Endodermal cell (in vitro differentiated cells): ENCODE measurements at places on chromosomes 5 and 9.
A peak's percentile ranks its signal among the peaks of the same experiment; 100 is the strongest.

DNA sequence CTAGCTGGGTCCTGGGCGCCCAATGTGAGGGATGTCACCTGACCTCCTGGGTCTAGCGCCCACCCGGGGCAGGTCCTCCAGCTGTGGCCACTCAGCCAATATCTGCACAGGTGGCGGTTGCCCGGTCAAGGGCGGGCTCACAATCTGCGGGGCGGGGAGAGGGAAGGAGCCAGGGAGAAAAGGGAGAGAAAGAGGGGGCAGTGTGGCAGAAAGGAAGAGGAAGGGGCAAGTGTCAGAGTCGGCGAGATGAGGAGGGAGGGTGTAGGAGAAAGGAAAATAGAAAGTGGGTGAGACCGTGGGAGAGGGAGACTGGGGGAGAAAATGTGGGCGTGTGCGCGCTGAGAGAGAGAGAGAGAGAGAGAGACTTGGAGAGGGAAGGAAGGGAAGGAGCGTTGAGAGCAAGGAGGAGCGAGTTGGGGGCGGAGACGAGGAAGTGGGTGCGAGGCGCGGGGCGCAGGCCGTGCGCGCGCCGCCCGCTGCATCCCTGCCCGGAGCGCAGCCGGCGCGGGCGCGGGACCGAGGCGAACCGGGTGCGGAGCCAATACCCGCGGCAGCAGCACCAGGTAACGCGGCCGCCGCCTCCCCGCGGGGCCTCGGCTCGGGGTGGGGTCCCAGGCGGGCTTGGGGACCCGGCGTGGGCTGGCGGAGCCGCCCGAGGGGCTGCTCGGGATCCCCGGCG, at the start of gene HRH2:
HRH2 (plus strand) TSS at position 479 of the 679 bp plus-strand sequence. CDS start 25,163 bp downstream, outside the sequence.
- H3K36me3 ChIP-seq, result no peaks in the 10 kb centered on the region
- H3K27ac ChIP-seq, result no peak within 1 kb of the TSS
- peak within 1 kb of the TSS; percentile 89 for H3K4me3 ChIP-seq
- peaks cover 31% of the 10 kb centered on the region for H3K27me3 ChIP-seq

- no peak overlapping the region for H3K4me3 ChIP-seq
- no peaks in the 10 kb centered on the region for H3K27me3 ChIP-seq
- peaks cover 2% of the 10 kb centered on the region for H3K4me1 ChIP-seq
- no peak overlapping the region for H3K27ac ChIP-seq
These were observed 282.1 kb downstream of the NFIB start for GRCh38 chr9:14031810-14032209.

DNA sequence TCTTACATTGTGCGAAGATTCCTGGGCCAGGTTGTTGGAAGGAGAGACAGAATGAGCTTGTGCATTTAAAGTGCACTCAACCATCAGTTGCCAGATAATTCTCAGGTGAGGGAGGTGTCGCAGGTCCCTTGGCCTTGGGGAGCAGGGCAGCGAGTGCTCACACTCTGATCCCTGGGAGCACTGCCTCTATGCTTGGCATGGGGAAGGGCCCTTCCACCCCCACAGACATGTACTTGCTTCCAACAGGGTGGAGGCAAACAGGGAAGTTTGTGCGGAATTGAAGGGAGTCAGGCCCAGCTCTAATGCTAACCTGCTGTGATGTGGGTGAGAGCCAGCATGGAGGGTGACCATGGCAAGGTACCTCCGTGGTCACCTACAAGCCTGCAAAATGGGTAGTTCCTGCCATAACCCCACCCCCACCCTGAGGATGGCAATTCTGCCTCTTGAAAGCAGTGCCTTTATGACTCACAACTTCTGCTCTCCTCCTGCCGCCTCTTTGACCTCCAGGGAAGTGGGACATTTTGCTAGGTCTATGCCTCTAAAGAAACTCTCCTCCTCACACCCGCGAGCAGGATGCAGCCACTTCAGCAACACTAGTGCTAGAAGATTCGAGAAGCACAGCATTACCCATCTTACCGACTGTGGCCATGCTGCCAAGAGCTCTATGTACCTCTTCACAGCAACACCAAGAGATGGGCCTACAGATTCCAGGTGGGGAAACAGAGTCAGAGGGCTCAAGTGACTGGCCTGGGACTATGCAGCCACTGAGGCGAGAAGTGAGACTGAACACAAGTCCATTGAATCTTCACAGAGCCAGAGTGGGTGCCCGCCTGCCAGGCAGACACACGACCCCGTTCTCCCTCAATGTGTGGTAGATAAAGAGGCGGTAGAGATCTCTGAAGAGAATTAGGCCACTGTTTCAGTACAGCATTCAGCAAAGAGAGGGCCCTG, 22.1 kb upstream of the SLC25A51 start:
- DNase-seq, result no peak
- H3K27me3 ChIP-seq, result no peaks in the 10 kb centered on the region
- no peak overlapping the region for H3K27ac ChIP-seq

- H3K36me3 ChIP-seq, result no peaks in the 10 kb centered on the region
- no peak overlapping the region for H3K27ac ChIP-seq
- peak; percentile 83 for DNase-seq
- H3K4me3 ChIP-seq, result no peak overlapping the region
- peaks cover 3% of the 10 kb centered on the region for H3K4me1 ChIP-seq
These were observed 38.3 kb downstream of the SLC1A3 start for GRCh38 chr5:36644727-36645126.

GRCh38 chr9:37508135-37508833, 22.5 kb downstream of the POLR1E start:
- H3K27me3 ChIP-seq, result no peaks in the 10 kb centered on the region
- H3K4me3 ChIP-seq, result no peak overlapping the region
- no peaks in the 10 kb centered on the region for H3K4me1 ChIP-seq
- H3K27ac ChIP-seq, result no peak overlapping the region
- peaks cover 26% of the 10 kb centered on the region for H3K36me3 ChIP-seq

DNA sequence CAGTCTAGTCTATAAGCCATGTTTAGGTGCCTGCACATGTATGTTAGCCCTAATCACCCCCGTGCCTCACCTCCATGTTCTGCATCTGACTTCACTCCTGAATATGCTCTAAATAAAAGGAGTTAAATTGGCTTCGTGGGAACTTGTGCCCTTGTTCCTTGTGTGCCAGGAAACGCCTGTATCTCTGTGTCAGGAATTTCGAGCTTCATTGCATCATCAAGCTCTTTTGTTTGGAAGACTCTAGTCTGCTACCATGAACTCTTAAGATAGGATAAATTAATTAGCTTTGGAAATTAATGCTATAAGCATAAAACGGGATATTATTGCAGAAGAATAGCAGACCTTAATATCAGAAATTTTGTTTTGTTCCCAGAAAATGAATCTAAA, 99.2 kb downstream of the ADCY2 start:
- H3K27me3 ChIP-seq, result no peaks in the 10 kb centered on the region
- no peak overlapping the region for H3K27ac ChIP-seq
- peak; percentile 31 for DNase-seq
- H3K36me3 ChIP-seq, result no peaks in the 10 kb centered on the region
- H3K4me1 ChIP-seq, result no peaks in the 10 kb centered on the region

DNA sequence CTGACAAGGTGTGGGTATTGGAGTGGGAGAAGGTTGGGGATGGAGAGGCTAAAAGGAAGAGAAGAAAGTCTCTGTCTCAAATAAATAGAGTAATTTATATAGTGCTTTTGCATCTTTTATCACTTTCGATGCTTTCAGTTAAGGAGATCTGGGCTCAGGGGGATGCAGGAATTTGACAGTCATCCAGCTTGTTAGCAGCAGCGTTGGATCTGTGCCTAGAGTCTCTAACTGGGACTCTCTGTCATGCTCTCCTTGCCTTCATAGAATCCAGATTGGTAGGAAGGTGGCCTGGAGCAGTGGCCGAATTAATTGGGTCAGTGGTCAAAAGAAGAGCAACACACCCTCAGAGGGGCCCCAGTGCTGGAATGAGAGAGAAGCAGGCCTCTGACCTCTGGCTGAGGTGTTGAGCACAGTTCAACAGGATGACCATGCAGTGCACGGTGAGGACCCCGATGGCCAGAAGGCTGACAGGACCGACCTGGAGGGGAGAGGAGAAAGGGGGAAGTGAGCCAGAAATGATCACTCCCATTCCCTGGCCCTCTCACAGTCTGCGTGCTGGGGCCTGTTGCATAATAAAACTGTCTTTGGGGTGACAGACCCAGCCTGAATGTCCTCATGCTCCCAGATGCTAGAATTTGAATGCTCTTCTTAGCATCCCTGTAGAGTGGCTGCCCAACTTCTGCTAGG, 7.6 kb downstream of the SLC36A3 start:
- no peak for DNase-seq
- no peaks in the 10 kb centered on the region for H3K4me1 ChIP-seq
- no peaks in the 10 kb centered on the region for H3K27me3 ChIP-seq
- no peaks in the 10 kb centered on the region for H3K36me3 ChIP-seq
- H3K4me3 ChIP-seq, result no peak overlapping the region

DNA sequence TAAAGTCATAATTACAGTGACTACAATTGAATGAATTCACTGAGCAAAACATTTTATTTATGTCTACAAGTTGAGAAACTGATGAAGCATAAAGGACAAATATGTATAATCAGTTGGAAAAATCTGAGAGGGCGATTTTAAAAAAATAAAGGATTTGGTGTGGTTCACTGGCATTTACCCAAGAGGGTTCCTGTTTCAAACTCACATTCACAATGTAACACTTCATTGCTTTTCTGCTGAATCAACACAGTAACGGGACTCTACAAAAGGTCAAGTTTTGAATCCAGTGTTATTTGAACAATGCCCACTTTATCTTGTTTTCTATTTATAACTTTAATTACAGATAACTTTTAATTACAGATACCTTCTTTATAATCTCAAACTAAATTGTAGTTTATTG, 138.6 kb downstream of the NUDT12 start:
- no peak overlapping the region for H3K27ac ChIP-seq
- no peak overlapping the region for H3K4me3 ChIP-seq
- DNase-seq, result no peak
- H3K4me1 ChIP-seq, result no peaks in the 10 kb centered on the region
- H3K27me3 ChIP-seq, result no peaks in the 10 kb centered on the region

DNA sequence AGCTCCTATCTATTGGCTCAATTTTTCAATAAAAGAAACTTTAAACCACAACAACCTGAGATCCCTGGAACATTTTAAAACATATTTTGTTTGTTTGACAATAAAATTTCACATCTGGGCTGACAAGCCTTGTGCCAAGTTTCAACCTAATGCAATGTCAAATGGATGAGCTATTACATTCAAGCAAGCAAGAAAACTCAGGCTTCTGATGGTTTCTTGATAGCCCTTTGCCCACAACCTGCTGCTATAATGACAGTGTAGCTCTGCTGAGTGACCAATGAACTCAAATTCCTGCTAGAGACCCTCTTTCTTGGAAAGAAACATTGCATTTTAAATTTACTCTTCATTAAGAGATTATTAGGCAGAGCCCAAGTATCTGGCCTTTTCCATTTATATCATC, 472.9 kb downstream of the ARHGEF28 start:
- no peaks in the 10 kb centered on the region for H3K4me1 ChIP-seq
- DNase-seq, result no peak
- H3K4me3 ChIP-seq, result no peak overlapping the region
- H3K27me3 ChIP-seq, result no peaks in the 10 kb centered on the region
- no peaks in the 10 kb centered on the region for H3K36me3 ChIP-seq
- no peak overlapping the region for H3K27ac ChIP-seq

DNA sequence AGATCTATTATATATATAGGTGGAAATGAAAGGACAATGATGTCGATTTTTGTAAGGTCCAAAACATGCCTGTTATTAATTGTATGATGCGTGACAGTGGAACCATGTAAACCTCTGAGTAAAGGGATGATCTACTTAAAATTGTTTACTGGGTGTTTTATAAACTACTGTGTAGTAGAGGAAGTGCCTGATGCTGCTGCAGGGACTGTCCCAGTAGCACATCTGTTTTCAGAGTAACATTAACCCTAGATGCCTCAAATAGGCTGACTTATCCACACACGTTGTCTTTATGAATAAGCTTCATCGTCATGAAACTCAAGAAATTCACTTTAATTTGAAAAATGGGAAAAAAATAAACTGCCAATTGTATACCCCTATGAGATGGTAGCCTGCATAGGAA, 1.7 kb downstream of the CAMK4 start:
- no peak overlapping the region for H3K4me3 ChIP-seq
- H3K27me3 ChIP-seq, result peaks cover 36% of the 10 kb centered on the region
- no peak overlapping the region for H3K27ac ChIP-seq
- no peaks in the 10 kb centered on the region for H3K4me1 ChIP-seq

GRCh38 chr9:100602342-100602801, 24.5 kb downstream of the CAVIN4 start:
- DNase-seq, result peak; percentile 86
- H3K27me3 ChIP-seq, result no peaks in the 10 kb centered on the region
- no peaks in the 10 kb centered on the region for H3K4me1 ChIP-seq

GRCh38 chr9:119003882-119004617, 365.2 kb downstream of the BRINP1 start:
- H3K4me3 ChIP-seq, result no peak overlapping the region
- DNase-seq, result no peak
- H3K4me1 ChIP-seq, result peaks cover 4% of the 10 kb centered on the region

- no peaks in the 10 kb centered on the region for H3K27me3 ChIP-seq
- no peak for DNase-seq
- no peak overlapping the region for H3K4me3 ChIP-seq
- H3K27ac ChIP-seq, result no peak overlapping the region
These were observed 15.7 kb downstream of the VCP start for GRCh38 chr9:35056571-35057270.

- H3K4me1 ChIP-seq, result no peaks in the 10 kb centered on the region
- H3K36me3 ChIP-seq, result peaks cover 3% of the 10 kb centered on the region
- H3K27me3 ChIP-seq, result no peaks in the 10 kb centered on the region
- no peak overlapping the region for H3K27ac ChIP-seq
These were observed 66.6 kb downstream of the SHOC1 start for GRCh38 chr9:111728143-111728542.

GRCh38 chr5:65100911-65101631, 332.3 kb downstream of the CWC27 start:
- H3K4me3 ChIP-seq, result peak overlapping the region; percentile 3
- no peaks in the 10 kb centered on the region for H3K27me3 ChIP-seq
- no peak overlapping the region for H3K27ac ChIP-seq
- DNase-seq, result peak; percentile 92
- H3K4me1 ChIP-seq, result peaks cover 17% of the 10 kb centered on the region
- H3K36me3 ChIP-seq, result no peaks in the 10 kb centered on the region

GRCh38 chr5:149809931-149810691, 80.0 kb downstream of the PPARGC1B start:
- no peak overlapping the region for H3K4me3 ChIP-seq
- H3K27ac ChIP-seq, result no peak overlapping the region
- DNase-seq, result no peak
- peaks cover 11% of the 10 kb centered on the region for H3K4me1 ChIP-seq

DNA sequence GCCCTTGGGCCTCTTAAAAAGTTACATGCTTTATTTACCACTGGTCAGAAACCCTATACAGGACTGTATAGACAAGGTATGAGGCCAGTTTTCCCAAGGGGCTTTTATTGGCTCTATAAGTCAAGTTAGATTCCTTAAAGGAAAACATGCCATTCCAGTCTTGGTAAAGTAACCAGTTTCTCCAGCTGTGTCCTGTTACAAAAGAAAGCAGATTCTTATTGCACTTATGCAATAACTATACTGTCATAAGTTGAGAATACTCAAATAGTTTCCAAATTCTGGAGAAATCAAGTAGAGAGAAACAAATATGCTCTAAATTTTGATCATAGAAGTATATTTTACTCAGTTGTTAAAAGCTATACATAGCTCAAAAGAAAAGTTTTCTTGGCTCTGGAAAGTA, 47.2 kb downstream of the PTGS1 start:
- no peak for DNase-seq
- no peaks in the 10 kb centered on the region for H3K27me3 ChIP-seq
- no peaks in the 10 kb centered on the region for H3K4me1 ChIP-seq
- H3K4me3 ChIP-seq, result no peak overlapping the region
